ENCODE measurements at places on chromosomes 13 and 19.
A peak's percentile ranks its signal among the peaks of the same experiment; 100 is the strongest.

GRCh38 chr13:97117388-97117910, 104.7 kb upstream of the MBNL2 start:
- DNase-seq: no peak

GRCh38 chr19:14395710-14396336, 14.6 kb downstream of the ADGRE5 start:
- DNase-seq: no peak

DNA sequence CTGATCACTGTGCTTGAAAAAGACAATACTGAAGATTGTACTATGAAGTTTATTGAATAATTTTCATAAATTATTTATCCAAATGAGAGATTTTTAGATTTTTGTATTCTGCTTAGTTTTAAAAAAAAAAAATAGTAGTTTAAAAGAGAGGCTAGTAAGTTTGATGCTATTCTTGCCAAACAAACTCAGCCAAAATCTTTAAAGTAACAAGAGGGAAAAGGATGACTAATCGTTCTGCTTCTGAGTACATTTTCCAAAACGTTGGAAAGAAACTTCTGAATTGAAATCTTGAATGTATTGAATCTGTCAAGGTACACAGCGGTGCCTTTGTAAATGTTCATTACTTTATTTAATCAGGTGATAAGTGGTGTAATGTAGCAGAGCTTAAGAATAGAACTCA, 34.4 kb downstream of the NUP58 start:
- no peak for DNase-seq

- DNase-seq: peak; percentile 65
Measured at GRCh38 chr19:49591731-49592485, 926 bp downstream of the PRR12 start.

DNA sequence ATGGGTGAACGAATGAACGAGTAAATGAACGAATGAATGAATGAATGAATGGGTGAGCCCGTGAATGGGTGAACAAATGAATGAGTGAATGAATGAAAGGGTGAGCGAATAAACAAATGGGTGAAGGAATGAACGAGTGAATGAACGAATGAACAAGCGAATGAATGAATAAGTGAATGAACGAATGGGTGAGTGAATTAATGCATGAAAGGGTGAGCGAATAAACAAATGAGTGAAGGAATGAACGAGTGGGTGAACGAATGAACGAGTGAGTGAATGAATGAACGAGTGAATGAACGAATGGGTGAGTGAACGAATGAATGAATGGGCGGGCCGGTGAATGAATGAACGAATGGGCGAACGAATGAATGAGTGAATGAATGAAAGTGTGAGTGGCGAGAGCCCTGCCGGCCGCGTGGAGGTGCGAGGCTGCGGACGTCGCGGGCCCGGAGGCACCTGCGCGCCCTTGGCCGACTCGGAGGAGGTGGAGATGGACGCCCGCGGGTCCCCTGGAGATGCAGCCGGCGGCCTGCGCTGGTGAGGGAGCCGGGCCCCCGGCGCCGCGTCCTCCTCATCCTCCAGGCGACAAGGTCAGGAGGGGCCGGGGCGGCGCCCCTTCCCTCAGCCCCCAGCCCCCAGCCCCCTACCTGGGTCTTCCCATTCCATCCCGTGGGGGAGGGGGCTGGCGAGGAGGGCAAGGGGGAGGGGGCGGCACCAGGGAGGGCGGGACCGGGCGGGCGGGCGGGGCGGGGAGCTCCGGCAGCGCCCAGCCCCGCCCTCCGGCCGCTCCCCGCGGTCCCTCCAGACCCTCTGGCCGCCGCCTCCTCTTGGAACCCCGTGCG, 15.4 kb downstream of the ANKRD24 start:
- DNase-seq: no peak

- no peak for DNase-seq
Measured at GRCh38 chr13:103044056-103044455, 22.2 kb downstream of the SLC10A2 start.

DNA sequence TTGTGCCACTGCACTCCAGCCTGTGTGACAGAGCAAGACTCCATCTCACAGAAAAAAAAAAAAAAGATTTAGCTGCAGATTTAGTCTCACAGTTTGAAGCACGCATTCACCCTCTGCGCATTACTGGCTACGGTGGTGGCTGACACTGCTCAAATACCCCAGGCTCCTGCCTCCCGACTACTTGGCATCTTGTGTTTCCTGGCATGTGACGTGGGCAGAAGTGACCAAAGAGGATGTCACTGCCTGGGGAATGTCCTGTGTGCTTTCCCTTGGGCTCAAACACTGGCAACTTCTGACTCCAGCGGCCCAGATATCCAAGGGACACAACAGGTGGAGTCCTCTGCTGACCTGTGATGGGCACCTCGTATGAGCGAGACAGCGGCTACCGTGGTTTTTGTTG, 24.7 kb upstream of the EIF3G start:
- no peak for DNase-seq

DNA sequence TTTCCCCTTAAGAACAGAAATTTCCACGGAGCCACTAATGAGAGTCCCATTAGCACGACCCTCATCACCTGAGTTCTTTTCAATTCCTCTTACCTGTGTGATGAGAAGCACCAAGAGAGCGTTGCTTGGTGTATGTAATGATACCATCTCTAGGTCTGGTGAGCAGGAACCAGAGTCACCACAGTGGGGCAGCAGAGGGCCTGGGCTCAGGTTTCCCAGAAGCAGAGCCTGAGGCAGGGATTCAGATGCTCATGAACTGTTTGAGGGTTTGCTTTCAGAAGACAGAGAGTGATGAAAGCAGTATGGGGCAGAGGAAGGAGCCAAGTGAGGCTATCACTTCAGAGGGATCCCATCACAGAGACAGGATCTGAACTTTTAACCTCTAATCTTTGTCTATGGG, 3.1 kb upstream of the PTPRH start:
- DNase-seq: no peak

- DNase-seq: no peak
Measured at GRCh38 chr13:103066781-103067345, 646 bp upstream of the SLC10A2 start.

DNA sequence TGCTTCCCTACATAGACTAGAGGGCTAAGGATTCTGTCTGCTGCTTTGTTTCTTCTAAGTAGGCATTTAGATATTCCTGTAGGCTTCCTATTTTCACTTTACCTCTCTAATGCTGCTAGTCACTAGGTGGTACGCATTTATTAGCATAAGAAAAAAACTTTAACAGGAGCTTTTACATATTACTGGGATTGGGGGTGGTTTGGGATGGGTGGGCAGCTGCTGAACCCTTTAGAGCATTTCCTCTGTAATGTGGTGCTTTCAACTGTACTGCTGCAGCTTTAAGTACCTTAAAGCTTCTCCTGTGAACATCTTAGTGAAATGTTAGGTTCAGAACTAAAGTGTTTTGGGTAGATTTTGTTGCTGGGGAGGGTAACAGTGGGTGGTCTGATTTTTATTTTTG, 92.6 kb downstream of the ZNF486 start:
- DNase-seq: no peak

GRCh38 chr13:95354680-95355487, 53.6 kb upstream of the ABCC4 start:
- no peak for DNase-seq

GRCh38 chr13:53200498-53201453, 172.2 kb downstream of the OLFM4 start:
- peak; percentile 19 for DNase-seq

GRCh38 chr13:40377783-40378182, 288.7 kb downstream of the FOXO1 start:
- DNase-seq: peak; percentile 30

- DNase-seq: no peak
Measured at GRCh38 chr19:33376941-33377557, 3.5 kb downstream of the CEBPG start.

- peak; percentile 85 for DNase-seq
Measured at GRCh38 chr19:57587529-57587928, 3.6 kb downstream of the ZIK1 start.

DNA sequence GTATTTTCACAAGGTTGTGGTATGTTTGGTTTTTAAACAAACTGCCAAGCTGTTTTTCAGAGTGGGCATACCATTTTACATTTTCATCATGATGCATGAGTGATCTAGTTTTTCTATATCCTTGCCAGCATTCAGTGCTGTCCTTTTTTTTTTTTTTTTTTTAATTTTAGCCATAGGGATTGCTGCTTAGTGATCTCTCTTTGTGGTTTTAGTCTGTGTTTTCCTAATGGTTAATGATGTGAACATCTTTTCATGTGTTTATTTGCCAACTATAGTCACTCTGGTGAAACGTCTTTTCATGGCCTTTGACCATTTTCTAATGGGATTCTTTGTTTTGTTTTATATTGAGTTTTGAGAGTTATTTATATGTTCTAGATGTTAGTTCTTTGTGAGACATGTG, 59.7 kb downstream of the SHISA2 start:
- DNase-seq: no peak

DNA sequence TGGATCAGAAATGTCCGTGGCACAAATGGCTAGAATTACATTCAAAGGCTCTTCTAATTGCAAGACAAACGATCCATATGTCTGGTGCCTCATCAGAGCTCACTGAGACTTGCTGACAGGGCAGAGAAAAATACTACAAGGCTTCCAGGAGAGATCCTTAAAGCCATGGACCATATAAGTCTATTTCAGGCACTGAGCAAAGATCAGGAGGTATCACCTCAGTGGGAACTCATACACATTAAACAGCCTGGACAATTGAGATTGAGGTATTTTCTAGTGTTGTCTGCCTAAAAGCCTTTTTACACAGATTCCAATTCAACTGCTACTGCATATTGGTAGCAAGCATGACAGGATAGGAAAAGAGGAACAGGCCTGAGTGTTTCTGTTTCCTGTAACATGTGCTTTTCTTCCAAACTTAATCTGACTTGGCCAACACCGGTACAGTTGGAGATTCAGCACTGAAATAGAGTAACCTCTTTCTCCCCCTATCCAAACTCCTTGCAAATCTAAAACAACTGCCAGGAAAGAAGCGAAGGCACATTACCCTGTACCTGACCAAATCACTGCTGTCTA, 65.9 kb downstream of the SERP2 start:
- no peak for DNase-seq

- no peak for DNase-seq
Measured at GRCh38 chr19:33287927-33288326, 14.4 kb downstream of the CEBPA start.

GRCh38 chr19:16940626-16941025, 51.8 kb downstream of the F2RL3 start:
- no peak for DNase-seq

- DNase-seq: no peak
Measured at GRCh38 chr19:6470173-6470572, 6.1 kb downstream of the CRB3 start.

GRCh38 chr19:39335168-39335548, 685 bp downstream of the GMFG start:
- DNase-seq: no peak

DNA sequence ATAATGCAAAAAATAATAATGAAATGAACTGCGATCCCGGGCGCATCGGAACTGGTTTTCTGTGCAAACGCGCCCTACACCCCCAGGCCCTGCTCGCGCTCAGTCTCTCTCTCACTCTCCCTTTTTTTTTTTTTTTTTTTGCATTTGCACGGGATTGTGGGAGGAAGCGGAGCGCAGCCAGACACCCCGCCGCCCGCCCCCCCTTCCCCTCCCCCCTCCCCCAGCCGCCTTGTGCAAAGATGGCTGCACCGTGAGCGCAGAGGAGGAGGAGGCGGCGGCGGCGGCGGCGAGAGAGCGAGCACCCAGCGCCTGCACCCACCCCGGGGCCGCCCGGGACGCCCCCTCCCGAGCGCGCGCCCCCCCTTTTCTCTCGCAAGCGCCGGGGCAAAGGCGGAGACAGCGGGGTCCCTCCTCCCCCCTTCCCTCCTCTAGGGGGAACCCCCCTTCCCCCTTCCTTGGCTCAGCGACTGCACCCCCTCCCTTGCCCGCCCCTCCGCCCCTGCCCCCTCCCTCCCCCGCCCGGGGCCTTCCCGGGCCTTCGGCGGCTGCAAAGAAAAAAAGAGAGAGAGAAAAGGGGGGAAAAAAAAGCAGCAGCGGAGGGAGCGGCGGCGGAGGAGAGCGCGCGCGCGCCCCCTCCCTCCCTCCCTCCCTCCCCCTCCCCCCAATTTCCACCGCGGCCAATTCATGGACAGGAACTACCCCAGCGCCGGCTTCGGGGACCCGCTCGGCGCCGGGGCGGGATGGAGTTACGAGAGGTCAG, at the start of gene PRR12:
Gene PRR12 (plus strand): TSS at position 212 of the 760 bp plus-strand sequence. CDS start 473 bp downstream, at position 685.
- DNase-seq: peak; percentile 77

GRCh38 chr19:5692723-5693194, 2.7 kb downstream of the RPL36 start:
- DNase-seq: peak; percentile 37

- DNase-seq: peak; percentile 18
Measured at GRCh38 chr13:29758531-29759114, 91.8 kb downstream of the UBL3 start.

DNA sequence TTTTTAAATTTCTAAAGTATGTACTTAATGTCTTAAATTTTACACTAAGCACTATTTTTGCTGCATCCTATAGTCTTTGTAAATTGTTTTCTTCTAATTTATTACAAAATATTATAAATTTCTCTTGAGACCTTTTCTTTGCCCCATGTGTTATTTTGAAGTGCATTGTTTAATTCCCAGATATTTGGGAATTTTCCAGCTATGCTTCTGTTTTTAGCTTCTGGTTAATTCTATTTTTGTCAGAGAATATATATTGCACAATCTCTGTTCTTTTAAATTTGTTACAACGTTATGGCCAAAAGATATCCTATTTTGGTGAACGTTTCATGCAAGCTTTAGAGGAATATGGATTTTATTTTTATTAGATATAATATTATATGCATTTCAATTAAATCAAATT, 917.4 kb upstream of the MIR17HG start:
- no peak for DNase-seq

DNA sequence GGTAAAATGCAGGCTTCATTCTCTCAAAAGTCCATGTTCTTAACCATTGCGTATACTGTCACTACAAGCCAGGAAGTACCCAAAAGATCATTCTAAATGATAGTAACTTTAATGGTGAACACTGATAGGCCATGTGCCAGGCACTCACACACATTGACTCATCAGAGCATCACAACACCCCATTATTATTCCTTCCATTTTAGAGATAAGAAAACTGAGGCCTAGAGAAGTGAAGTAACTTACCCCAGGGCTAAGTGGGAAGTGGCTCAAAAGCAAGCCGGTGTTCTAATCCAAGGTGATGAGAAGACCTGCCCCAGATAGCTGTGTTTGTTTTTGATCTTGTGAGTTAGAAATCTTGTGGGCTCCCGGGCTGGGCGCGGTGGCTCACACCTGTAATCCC, 1.4 kb upstream of the PHLDB3 start:
- no peak for DNase-seq

DNA sequence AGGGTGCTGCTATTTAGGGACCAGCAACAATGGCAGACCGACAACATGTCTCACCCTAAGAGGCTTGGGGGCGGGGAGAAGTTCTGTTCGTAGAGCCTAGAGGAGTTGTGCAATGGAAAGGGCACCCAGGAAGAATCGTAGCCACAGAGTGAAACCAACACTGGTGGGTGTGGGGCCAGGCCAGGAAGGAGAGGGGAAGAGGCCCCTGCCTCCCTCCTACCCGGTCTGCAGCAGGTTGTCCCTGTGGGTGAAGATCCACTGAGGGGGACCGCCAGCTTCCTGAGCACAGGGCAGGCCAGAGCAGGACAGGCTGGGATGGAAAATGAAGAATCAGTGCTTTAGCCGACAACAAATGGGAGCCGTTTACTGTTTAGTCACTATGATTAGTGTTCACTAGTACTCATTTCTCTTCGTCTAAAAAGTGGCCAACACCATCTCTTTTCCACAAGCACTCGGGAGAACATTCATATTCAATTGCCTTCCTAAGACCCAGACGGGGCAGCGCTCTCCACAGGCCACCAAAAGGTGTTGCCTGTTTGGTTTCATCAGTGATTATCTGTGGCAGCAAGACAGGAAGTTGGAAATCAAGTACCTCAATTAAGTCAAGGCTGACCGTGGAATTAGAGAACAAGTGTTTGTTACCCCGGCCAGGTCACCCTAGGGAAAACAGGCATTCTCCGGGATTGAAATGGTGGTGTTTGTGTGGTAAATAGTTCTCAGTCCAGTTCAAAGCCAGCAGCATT, 1.1 kb upstream of the ATP11A start:
- DNase-seq: peak; percentile 11

Measured in EL (cell line).